ENCODE measurements at places on chromosomes 4 and X. TPM values are rescaled to one million over a fixed set of nuclear protein-coding genes. Genes with fewer than 3 reads are reported as not detected.

GRCh38 chr4:15781427-15782095 is 3.4 kb downstream of the CD38 start:
- peak; percentile 32 for DNase-seq

GRCh38 chr4:183468210-183469095 is 24.0 kb downstream of the CDKN2AIP start:
- DNase-seq: peak; percentile 45

Gene ARX
- total RNA-seq: not detected

Gene KDR
- total RNA-seq: 0.86 TPM

DNA sequence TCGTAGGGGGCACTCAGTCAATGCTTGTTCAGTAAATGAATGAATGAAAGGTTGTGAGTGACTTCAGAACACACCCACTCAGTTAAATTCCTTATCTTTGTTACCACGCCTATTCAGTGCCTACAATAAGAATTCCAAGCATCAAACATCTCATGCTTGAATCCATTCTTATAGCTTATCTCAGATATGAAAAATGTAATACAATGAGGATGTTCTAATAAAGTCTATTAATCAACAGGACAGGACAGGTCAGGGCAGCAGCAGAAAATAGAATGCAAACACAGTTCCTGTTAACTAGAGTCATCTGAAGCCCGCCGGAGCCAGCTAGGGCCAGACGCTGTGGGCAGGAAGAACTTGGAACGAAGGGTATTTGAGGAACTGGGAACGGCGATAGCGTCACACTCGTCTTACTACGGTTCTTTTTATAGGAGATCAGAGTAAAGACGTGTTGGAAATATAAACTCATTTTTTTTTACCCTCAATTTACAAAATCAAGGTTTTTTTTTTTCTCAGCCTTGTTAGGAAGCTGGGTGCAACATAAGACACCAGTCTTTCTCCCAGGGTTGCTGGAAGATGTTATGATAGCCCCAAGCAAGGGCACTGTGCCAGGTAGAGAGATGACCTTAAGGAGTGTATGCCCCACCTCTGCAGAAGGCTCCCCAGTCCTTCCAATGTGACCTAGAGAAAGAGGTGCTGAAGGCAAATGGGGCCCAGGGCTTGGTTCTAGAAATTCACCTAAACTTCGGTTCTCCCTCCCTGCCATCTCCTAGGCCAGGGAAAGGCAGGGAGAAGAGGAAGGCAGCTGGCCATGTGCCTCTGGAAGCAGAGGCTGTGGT is 48.3 kb downstream of the SEL1L3 start:
- DNase-seq: no peak

Gene SOD3
- 14.2 TPM for total RNA-seq

DNA sequence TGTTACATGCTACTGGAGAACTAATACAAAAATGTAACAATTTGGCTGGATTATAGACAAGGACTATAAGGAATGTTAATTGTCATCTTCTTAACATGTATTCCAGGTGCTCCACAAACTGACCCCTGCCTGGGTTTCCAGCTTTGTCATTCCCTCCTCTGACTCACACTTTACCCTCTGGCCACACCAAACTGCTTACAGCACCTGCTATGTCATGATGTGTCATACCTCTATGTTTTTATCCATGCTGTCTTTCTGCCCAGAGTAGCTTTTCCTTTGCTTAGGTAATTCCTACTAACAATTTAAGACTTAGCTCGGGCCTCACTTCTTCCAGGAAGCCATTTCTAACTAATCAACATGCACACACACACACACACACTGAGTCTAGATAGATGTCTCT is 14.0 kb upstream of the SHROOM4 start:
- DNase-seq: no peak

GRCh38 chrX:131675596-131676194 is 131.8 kb downstream of the OR13H1 start:
- peak; percentile 6 for DNase-seq
